ENCODE measurements at places on chromosomes 5 and 9. TPM values are rescaled to one million over a fixed set of nuclear protein-coding genes. Genes with fewer than 3 reads are reported as not detected.

PTGES gene
- 8.5 TPM for polyA plus RNA-seq

EDIL3 gene
- polyA plus RNA-seq, result 10.5 TPM

LECT2 gene
- 0.88 TPM for polyA plus RNA-seq

NDOR1 gene
- 5.3 TPM for polyA plus RNA-seq

C9orf153 gene
- polyA plus RNA-seq, result 0.19 TPM

PKD2L2 gene
- polyA plus RNA-seq, result not detected

GRCh38 chr5:177146891-177147638 is 13.5 kb downstream of the NSD1 start:
- DNase-seq, result no peak

- no peak for DNase-seq
Measured at GRCh38 chr5:30041831-30042385, 1151.6 kb upstream of the CDH6 start.

DNA sequence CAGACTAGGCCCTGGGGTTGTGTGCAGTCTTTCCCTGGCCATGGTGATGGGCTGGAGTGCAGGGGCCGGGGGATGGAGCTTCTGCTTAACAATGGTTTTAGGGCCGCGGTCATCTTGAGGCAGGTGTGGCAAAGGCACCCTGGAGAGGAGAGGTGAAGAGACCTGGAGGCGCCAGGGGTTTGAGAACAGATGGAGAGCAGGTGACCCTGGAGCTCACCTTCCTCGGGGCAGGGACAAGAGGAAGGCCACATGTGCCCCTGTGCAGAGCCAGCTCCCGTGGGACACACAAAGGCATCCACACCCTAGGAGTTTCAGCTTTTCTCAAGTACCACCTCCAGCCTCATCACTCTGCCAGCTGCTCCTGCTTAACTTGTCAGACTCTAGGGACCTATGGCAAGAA is 46.4 kb upstream of the SH3GL2 start:
- no peak for DNase-seq

DNA sequence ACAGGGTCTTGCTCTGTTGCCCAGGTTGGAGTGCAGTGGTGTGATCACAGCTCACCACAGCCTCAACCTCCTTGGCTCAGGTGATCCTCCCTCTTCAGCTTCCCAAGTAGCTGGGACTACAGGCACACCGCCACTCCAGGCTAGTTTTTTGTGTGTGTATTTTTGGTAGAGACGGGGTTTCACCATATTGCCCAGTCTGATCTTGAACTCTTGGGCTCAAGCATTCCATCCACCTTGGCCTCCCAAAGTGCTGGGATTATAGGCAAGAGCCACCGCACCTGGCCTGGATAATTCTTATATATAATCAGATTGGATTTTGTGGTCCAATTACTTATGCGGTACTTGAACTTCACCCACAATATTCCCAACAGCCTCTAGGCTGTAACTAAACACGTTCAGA is 19.8 kb downstream of the CCDC69 start:
- no peak for DNase-seq

GRCh38 chr9:130215341-130216119 is 43.3 kb downstream of the NCS1 start:
- DNase-seq, result no peak

Measured in muscle of arm (tissue), 14 donors.